ENCODE measurements at places on chromosomes 6 and 20.
A peak's percentile ranks its signal among the peaks of the same experiment; 100 is the strongest.

GRCh38 chr6:30264743-30265142 lies 51.5 kb upstream of the TRIM26 start:
- DNase-seq = no peak

DNA sequence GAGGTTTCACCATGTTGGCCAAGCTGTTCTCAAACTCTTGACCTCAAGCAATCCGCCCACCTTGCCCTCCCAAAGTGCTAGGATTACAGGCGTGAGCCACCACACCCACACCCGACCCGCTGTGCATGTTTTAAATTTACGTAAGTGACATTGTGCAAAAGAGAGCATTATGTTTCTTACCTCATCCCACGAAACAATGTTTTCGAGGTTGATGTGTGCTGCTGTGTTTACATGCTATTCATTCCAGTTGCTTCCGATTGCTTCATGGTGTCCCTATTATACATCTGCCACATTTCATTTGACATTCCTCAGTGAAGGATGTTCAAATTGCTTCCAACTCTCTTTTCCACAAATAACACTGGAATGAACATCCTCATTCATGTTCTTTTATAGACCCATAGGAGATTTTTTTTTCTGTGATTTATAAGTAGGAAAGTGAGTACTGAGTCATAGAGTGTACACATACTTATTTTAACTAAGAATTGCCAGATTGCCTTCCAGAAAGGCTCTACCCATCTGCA lies 403.9 kb upstream of the JARID2 start:
- DNase-seq = peak; percentile 87

DNA sequence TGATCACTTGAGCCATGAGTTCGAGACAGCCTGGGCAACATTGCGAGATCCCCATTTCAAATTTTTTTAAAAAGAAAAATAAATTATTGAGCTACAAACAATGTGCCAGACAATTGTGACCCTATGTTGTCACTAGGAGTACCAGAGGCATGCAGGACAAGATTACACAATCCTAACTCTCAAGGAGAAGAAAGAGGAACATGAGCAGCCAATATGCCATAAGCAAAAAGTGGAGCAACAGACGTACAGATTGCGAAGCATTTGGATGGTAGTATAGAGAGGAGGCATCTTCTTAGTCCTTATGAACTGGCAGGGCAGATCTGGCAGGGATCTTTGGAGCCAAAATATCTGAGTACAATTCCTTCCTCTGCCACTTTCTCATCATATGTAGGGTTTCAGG lies 156.4 kb downstream of the OR2B2 start:
- DNase-seq = no peak

- peak; percentile 33 for DNase-seq
These were observed 8.7 kb upstream of the GTF3C6 start for GRCh38 chr6:110949679-110950285.

- no peak for DNase-seq
These were observed 80.9 kb upstream of the PLN start for GRCh38 chr6:118467181-118467580.

DNA sequence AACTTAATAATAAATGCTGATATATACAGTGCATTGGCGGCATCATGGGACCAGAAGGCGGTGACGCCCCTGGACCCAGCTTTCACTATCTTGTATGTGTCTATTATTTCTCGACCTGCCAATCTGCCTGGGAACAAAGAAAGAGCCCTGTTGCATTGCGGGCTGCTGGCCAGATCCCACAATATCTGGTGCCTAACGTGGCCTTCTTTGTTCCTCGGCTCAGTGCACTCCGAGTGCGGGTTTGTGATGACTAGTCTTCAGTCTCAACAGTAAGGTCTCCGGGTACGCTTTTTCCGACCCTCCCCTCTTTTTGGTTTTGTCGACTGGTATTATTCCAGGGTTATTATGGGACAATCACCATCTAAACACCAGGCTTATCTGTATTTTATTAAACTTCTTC lies 291.5 kb downstream of the TBC1D32 start:
- no peak for DNase-seq

DNA sequence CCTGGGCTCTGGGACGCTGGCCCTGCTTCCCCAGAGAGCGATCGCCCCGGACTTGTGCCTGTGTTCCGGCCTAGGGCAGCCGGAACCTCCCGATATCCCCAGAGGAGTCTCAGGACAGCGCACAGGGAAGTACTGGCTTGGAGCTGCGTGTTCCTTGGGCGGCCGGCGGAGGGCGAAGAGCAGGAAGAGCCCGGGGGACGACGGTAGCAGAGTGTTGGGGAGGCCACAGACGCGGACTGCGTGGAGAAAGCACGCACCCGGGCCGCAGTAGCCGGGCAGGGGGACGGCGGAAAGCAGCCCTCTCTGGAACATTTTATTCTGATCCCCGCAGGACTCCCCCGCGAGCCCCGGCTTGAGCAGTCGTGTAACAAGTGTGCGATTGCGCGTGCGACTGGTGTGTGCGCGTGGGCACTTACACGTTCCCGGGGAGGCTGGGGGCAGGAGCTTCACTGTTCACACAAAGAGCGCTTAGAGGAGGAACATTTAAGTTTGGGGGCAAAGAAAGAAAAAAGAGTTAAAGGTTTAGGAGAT lies 36.1 kb downstream of the NCR2 start:
- DNase-seq = peak; percentile 53

- peak; percentile 37 for DNase-seq
These were observed 62.8 kb downstream of the PERP start for GRCh38 chr6:138044458-138044857.

GRCh38 chr6:41733360-41733706 lies 2.1 kb downstream of the TFEB start:
- no peak for DNase-seq

DNA sequence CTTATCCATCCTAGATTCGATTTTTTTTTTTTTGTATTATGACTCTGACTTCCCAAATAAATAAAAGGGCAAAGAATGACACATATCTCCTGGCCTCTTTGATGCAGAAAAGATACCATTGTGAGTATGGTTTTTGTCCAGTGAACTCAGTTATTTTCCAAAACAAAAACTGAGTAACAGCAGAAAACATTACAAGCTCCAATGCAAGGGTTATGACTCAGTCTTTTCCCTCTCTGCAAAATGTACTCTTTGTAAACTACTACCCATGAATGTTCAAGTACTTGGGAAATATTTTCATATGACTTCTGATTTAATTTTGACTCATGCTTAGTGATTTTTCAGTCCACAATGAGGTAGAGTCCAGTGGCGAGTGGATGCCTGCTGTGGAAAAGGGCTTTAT lies 355.3 kb downstream of the RNF144B start:
- peak; percentile 41 for DNase-seq

GRCh38 chr6:12578097-12578496 lies 138.5 kb upstream of the PHACTR1 start:
- DNase-seq = no peak

DNA sequence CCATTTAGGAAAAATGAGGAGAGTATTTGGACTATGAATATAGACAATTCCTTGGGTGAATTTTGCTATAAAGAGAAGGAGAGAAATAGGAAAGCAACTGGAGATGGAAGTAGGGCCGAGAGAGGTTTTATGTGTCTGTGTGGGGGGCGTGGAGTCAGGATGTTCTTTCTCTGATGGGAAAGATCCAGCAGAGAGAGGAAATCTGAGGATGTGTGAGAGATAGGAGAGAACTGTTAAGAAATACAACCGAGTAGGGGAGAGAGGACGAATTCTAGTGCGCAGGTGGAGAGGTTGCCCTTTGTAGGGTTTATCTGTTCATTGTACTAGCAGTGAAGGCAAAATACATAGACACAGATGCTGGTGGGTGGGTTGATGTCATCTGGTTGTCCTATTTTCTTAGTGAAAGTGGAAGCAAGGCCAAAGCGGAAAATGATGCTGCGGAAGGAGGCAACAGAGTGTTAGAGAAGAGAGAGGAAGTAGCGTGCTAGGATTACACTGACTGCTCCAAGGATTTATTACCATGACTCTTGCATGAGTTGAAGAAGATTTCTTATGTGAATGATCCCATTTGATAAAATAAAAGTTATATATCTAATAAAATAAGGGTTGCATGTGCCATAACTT lies 57.7 kb downstream of the CLVS2 start:
- no peak for DNase-seq

- peak; percentile 38 for DNase-seq
These were observed 92.7 kb downstream of the IRF4 start for GRCh38 chr6:484086-484745.

DNA sequence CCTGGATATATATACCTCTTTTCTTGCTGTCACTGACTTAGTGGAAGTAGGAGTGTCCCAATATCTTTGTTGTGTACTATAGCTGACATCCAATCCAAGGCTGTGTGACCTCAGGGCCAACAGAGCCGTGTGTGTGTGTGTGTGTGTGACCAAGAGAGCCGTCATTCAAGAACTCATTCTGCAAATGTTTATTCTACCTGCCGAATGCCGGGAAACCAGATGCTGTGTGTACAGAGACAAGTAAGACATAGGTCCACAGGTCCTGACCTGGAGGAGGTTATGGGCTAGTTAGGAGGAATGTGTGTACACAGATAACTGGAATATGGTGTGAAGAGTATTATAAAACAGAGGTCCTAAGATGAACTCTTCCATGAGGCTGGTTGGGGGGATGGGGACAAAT lies 190.0 kb downstream of the DHX35 start:
- no peak for DNase-seq

GRCh38 chr6:163793011-163793983 lies 378.8 kb downstream of the QKI start:
- peak; percentile 77 for DNase-seq

- DNase-seq = no peak
These were observed 66.5 kb downstream of the LRFN2 start for GRCh38 chr6:40520678-40521077.

GRCh38 chr6:138832182-138832581 lies 36.3 kb downstream of the ECT2L start:
- DNase-seq = no peak

- peak; percentile 78 for DNase-seq
These were observed 126.7 kb downstream of the UNC5CL start for GRCh38 chr6:40912158-40912946.

GRCh38 chr6:83883240-83883639 lies 23.8 kb downstream of the CYB5R4 start:
- DNase-seq = no peak

DNA sequence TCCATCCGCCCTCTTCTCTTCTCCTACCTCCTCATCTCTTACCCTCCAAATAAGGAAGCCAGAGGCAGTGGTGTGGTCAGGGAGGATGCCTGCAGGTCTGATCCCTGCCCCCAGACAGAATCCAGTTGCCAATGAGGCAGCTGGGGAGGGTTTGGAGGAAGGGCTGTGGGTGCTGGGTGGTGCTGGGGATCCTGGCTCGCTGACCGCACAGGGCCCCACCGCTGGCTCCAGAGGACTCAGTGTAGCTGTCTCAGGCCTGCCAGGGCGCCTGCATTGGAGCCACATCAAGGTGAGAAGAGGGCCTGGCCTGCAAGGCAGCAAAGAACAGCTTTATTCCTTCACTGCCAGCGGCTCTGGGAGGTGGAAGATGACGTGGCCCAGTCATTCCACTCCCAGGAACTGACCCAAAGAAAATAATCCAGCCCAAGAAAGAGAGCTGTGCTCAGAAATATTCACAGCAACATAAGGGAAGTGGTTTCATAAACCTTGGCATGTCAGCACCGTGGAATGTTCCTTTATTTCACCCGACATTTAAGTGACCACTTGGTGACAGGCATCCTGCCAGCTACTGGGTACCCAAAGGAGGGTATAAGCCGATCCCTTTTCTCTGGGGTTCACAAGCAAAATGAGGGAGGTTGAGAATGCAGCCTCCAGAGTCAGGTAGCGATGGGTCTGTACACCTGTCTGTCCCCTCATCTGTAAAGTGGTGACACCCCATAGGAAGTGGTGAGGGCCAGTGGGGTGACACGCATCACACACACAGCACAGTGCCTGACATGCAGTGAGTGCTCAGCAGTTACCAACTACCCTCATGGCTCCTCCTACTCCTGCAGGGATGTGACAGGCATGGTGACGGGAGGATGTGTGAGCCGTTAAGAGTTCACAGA lies 125.1 kb downstream of the SNX5 start:
- DNase-seq = peak; percentile 100

- DNase-seq = peak; percentile 19
These were observed 114.7 kb upstream of the BACH2 start for GRCh38 chr6:90411292-90411781.

DNA sequence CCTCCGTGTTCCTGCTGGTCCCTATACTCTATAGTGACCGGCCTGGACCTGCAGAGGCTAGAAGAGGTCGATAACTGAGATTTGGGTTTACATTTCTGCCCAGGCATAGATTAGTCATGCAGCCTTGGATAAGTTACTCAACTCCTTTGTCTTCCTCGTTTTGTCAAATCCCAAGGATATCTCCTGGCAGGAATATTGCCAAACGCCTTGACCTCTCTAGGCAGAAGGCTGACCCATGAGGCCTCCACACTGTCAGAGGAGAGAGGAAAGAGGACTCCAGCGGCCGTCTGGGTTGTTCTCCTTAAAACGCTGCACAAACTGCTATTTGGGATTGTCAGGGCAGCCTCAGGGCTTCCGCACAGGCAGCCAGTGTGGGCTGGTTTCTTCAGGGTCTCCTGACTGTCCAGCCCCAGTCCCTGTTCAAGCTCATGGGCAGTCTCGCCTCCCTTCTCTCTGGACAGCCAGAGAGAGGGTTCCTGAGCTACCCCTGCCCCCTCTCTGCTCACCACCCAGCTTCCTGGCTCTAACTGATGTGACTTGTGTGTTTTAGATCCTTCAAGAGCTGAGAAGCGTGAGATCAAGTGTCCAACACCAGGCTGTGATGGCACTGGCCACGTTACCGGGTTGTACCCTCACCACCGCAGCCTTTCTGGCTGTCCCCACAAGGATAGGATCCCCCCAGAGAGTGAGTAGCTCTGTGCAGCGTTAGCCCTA lies 44.7 kb upstream of the PCMTD2 start:
- DNase-seq = no peak

- DNase-seq = peak; percentile 27
These were observed 34.0 kb downstream of the EYA2 start for GRCh38 chr20:46928580-46929132.

DNA sequence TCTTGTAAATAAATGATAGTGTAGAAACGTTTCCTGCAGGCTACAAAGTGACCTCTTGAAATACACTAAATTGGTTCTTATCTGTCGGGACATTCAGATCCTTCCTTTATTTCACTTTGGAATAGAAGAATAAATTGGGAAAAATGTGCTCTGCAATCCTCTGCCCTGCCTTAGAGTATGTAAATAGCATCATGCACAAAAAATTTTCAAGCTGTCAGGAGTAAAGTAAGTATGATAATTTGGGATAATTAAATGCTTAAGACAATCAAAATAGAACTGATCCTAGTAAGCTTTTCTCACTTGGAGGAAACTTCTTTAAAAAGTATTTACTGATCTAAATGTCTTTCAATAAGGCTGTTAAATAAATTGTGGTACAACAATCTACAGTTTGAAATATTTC lies 3.1 kb upstream of the TPBG start:
- no peak for DNase-seq

GRCh38 chr6:41181566-41181965 lies 18.6 kb upstream of the TREM2 start:
- DNase-seq = no peak

- DNase-seq = peak; percentile 86
These were observed 611.3 kb downstream of the HDGFL1 start for GRCh38 chr6:23180504-23181293.

- peak; percentile 94 for DNase-seq
These were observed 368.9 kb upstream of the JARID2 start for GRCh38 chr6:14876778-14877613.

Data from RPMI7951 (cell line).